ENCODE measurements at places on chromosomes 3 and 15.

DNA sequence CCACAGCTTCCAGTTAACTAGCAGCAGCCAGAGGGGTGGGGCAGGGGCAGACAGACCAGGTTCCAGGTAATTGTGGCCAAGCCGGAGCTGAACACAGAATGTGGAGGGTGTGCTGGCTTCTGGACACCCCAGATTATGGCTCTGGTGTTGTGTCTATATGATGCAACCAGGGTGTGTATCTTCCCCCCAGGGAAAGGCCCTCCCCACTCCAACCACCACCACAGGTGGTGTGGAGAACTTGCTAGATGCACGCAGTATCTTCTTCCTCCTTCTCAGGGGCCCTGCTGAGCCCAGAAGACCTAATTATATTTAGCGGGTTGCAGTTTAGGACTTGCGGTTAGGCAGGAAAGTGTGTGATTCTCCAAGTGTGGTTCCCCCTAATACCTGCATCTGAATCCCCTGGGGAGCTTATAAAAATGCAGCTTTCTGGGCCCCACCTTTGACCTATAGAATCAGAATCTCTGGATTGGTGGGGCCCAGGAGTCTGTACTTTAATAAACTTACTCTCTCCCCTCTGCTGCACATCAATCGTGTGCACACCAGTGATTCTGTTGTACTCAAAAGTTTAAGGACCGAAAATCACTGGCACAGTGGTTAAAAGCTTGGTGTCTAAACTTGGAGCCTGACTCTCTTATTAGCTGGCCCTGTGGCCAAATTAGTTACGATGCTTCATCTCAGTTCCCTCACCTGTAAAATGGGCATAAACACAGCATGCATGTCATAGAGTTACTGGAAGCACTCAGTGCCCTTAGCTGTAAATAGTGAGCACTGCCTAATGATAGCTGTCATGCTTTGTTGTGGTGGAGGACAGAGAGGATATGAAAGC lies 379.1 kb upstream of the PROK2 start:
- DNase-seq: no peak

GRCh38 chr3:195693428-195694216 lies 27.2 kb upstream of the MUC20 start:
- no peak for DNase-seq

- DNase-seq: no peak
These were observed 118.8 kb upstream of the DAZL start for GRCh38 chr3:16723978-16724377.

- DNase-seq: no peak
These were observed 64.9 kb upstream of the SPRED1 start for GRCh38 chr15:38187630-38188313.

GRCh38 chr3:20056725-20057611 lies 16.7 kb downstream of the KAT2B start:
- DNase-seq: no peak

DNA sequence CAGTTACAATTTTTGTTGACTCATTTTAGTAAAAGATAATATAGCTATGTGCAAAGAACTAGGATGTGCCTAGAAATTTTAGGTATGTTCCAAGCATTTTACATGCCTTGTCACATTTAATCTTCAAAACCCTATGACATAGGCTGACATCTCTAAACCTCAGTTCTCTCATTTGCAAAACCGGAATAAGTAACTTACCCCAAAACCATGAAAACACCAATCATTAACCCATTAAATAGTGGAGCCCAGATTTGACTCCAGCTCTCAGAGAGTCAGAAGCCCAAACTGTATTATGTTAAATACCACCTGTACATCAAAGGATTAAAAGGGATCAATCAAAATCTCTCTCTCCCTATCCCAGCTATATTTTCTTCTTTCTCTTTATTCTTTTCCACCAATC lies 36.6 kb downstream of the GSK3B start:
- no peak for DNase-seq

DNA sequence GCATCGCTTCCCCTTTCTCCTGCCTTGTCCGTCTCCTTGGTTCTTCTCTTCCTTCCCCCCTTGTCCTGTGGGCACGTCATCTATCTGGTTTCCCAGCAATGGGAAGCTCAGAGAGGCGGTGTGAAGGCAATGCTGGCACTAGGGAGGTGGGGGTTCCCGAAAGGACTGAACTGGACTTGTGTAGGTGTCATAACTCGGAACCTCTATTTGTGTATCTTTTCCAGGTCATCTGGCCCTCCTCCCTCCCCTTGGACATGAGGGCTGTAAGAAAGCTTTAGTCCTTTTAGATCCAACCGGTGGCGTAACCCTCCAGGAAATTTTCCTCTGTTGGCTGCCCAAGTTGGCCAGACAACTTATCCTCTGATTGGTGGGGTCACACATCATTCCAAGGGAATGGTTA lies 231.5 kb upstream of the TLE3 start:
- DNase-seq: no peak

- peak; percentile 51 for DNase-seq
These were observed 2.2 kb upstream of the GRAMD2A start for GRCh38 chr15:72199721-72200212.

DNA sequence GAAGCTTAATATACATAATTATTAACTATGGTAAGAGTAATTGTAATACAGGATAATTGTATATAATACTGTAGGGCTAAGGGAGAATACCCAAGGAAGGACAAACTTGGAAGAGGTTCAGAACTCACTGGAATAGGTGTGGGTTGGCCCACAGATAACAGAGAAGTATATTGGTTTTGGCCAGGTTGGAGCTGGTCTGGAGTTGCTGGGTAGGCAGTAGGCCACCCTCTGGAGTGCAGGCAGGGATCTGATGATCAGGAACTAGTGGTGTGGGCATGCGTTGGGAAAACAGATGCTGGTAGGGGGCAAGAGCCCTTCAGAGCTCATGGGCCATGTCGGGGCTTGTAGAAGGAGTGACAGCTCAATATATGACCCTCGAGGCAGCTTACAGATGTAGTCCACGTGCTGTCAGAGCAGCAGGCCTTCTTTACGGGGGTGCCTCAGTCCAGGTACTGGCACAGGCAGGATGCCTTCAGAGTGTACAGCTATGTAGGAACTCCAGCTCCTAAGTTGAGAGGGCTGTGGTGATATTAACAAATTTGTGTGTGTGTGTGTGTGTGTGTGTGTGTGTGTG lies 12.4 kb downstream of the IREB2 start:
- DNase-seq: no peak

GRCh38 chr15:63029676-63030075 lies 12.9 kb upstream of the TPM1 start:
- DNase-seq: no peak

DNA sequence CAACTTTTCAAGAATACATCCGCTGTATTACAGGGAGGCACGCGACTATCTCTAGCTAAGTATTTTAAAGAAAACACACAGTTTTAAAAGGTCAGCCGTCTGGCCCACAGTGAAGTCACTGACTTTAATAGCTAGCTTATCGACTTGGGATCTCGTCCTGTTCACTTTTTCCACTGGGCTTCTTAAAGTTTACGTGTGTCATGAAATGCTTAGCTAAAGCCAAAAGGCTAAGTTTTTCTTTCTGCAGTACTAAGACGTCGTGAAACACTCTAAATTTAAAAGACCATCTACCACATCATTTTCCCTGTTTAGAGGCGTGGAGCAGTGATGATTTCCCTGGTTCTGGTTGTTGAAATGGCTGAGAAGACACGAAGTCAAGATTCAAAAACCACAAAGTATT lies 27.1 kb downstream of the LRIG1 start:
- DNase-seq: no peak

- DNase-seq: no peak
These were observed 46.1 kb downstream of the CMTM6 start for GRCh38 chr3:32456429-32457130.

GRCh38 chr15:50358845-50359244 lies 3.8 kb upstream of the GABPB1 start:
- no peak for DNase-seq

DNA sequence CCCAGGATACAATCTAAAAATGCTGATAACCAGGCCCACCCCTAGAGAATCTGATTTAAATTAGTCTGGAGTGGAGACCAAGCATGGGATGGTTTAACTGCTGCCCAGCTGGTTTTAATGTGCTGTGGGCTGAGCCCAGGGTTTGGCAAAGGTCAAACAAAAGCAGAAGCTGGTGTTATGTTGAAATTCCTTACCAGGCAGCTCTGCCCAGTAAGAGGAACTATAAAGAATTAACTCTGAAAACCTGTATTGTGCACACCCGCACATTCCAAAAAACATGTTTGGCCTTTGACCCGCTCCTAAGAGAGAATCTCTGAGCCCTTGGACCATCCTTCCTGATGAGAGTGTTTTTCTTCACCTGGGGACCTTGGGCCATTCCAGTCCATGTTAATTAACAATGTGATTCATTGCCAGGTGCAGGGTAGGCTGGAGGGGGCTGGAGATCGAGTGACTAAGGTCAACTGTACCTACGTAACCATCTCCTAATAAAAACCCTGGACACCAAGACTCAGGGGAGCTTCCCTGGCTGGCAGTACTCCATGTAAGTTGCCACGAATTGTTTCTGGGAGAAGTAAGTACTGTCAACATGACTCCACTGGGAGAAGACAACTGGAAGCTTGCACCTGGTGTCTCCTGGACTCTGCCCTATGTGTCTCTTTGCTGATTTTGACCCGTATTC lies 10.9 kb downstream of the CCDC13 start:
- no peak for DNase-seq

- no peak for DNase-seq
These were observed 7.8 kb downstream of the FEZF2 start for GRCh38 chr3:62365391-62366125.

DNA sequence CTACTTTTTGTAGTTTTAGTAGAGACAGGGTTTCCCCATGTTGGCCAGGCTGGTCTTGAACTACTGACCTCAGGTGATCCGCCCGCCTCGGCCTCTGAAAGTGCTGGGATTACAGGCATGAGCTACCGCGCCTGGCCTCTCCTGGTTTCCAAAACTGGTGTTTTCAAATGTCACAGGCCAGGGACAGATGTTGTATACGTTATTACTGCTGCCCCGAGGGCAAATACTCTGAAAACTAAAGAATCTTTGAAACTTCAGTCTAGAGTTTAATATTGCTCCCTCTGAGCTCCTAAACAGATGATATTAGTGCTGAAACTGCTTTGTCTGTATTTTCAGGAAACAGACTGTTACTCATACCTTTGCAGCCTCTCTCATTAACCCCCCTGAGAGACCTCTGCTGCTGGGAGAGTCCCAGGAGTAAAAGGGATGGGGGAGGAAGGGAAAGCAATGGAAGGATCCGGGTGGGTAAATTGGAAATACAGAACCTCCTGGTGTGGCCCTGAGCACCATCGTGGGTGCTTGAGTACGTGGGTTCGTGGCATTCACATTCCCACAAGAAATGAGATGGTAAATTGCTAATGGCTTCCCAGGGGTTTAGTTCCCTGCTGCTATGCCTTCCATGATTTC lies 96.3 kb upstream of the IGF1R start:
- DNase-seq: no peak

DNA sequence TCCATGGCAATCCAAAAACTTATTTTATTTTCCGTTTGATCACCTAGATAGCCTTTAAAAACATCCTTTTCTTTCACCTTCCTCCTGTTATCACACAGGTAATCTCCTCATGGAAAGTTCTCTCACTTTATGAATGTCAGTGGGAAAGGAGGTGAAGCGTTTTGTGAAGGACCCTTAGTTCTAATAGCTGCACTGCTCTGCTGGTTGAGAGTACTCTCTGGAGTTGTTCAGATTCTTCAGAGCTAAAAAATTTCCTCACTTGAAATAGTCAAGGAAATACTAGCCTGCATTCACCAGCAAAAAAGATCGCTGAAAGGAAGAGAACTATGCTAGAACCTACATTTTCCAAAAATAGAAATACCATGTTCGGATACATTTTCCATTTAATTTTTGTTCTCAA lies 934.9 kb downstream of the VGLL3 start:
- DNase-seq: no peak

DNA sequence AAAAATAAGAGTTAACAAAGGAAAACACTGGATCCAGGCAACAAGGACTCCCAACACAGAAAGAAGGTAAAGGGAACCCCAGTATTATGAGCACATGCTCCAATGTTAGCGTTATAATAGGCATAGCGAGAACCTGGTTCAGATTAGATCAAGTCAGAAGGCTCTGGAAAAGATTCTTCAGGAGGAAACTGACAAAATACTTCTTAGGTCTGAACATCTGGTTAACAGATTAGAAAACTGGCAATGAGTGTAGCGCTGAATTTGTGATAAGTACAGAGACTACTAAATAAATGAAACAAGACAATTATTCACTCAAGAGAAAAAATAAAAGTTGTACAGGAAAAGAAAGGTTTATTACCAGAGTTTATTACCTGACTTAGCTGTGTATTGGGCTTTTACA lies 146.1 kb downstream of the DPH6 start:
- no peak for DNase-seq

GRCh38 chr15:82130248-82130647 lies 84.4 kb upstream of the MEX3B start:
- DNase-seq: no peak

GRCh38 chr3:40523781-40524180 lies 979 bp upstream of the ZNF621 start:
- no peak for DNase-seq

GRCh38 chr15:39743611-39744010 lies 39.0 kb downstream of the FSIP1 start:
- no peak for DNase-seq

DNA sequence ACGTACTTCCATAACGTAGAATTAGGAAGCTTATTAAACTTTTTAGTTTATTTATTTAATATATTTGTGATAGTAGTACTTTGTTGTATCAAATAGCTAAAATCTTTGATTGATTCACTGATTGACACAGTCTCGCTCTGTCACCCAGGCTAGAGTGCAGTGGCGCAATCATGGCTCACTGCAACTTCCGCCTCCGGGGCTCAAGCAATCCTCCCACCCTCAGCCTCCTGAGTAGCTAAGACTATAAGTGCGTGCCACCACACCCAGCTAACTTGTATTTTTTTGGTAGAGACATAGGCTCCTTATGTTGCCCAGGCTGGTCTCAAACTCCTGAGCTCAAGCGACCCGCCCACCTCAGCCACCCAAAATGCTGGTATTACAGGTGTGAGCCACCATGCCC lies 5.7 kb downstream of the APH1B start:
- DNase-seq: no peak

DNA sequence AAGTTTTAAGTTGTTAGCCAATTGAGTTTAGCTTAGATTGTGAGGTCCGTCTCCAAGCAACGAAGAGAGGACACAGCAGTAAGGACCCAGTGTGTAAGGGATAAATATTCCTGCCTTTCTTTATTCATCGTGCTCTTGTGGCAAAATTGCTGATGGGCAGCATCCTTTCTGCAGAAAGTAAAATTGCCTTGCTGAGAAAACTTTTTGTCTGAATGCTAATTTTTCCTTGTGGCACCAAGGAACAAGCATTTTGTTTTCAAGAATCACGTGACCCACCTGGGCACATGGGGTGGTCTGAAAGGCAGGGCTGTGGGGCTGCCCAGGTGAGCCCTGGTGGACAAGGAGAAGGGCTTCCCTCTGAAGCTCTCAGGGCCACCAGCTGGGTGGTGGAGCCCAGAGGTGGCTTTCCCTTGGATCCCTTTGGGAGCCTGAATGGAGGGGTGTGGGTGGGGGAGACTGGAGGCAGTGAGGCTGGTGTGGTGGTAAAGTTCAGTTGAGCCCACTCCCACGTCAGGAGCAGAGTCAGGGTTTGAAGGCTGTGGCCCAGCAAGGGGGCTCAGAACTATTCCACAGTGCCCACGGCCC lies 24.0 kb upstream of the TMCC1 start:
- DNase-seq: no peak

- no peak for DNase-seq
These were observed 2.2 kb downstream of the MYL3 start for GRCh38 chr3:46860810-46861604.
